ENCODE measurements at places on chromosomes 5 and 9.

DNA sequence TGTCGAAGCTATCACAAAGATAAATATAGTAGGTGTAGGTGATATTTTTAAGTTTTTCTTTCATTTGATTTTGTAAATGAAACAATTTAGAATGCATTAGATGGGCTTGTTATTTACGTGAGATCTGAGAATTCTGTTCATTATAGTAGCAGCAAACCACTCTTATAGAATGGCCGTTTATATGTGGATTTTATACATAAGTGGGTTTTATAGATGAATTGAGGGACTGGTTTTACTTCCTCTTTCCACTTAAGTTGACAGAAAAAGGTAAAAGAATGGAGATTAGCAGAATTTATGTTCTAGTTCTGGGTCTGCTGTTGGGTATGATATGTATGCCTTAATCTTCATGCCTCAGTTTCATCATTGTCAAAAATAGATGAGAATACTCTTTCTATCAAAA lies 5.6 kb downstream of the RMI1 start:
- no peak for DNase-seq

- no peak for DNase-seq
Observed at GRCh38 chr9:121819428-121820231, 168.2 kb downstream of the DAB2IP start.

- DNase-seq: peak; percentile 98
Observed at GRCh38 chr9:32550562-32551275, 1.4 kb upstream of the SMIM27 start.

DNA sequence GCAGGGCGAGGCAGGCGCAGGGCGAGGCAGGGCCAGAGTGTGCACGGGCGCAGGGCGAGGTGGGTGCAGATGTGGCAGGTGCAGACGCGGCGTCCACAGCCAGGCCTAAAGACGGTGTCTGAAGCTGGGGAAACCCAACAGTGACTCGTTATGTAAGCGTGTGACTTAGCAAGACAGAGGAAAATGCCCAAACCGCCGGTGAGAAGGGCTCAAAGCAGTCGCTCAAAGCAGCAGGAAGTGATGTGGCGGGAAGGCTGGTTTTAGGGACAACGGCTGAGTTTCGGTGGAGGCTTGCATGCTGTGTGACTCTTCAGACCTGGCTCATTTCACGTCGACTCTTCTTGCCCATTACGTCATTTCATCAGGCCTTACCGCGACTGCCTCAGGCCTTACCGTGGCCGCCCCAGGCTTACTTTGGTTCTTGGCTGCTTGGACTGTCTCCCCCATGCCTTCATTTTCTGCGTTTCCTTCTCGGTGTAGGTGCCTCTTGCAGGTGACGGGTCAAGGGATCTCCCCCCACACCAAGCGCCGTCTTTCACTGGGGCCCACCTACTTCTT lies 50.5 kb upstream of the EXOC3 start:
- peak; percentile 92 for DNase-seq

GRCh38 chr5:62460578-62460983 lies 48.0 kb downstream of the IPO11 start:
- DNase-seq: peak; percentile 52

DNA sequence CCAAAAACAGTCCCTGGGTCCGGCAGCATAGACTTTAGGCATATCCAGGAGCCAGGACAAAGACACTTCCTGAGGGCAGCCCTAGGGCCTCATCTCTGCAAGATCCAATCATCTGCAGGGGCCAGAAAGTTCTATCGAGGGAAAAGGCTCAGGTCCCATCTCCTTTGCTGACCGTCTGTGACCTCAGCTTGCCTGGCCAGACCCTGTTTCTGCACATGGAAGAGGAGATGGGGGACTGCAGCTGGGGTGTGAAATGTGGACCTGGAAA lies 51.0 kb upstream of the FCN1 start:
- DNase-seq: no peak

DNA sequence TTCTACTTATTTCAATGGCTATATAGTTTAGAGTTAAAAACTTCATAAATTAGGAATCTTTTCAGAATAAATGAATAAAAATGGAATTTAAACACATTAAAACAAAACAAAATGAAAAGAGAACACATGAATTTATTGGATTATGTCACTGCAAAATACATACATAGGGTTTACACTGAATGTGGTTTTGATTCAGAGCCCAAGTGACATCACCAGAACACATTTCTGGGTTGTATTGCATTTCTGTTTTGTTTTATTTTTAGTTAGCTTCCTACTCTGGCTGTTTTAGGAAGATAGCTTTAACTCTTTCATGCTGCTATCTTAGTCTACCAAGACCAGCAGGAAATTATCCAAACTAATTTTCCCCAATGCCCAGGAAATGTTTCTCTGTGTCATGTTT lies 1935.0 kb downstream of the EFNA5 start:
- DNase-seq: no peak

Data from GM13976 (cell line).